ENCODE measurements at places on chromosomes 12 and 14.

GRCh38 chr14:64549791-64550620 is at the start of gene PPP1R36:
Gene PPP1R36 (plus strand): TSS chr14:64549961. CDS start chr14:64549998, 37 bp downstream.
- DNase-seq = no peak

GRCh38 chr12:39064708-39065107 is 159.3 kb upstream of the CPNE8 start:
- no peak for DNase-seq

- no peak for DNase-seq
Measured at GRCh38 chr12:64672925-64673409, 62.7 kb downstream of the RASSF3 start.

DNA sequence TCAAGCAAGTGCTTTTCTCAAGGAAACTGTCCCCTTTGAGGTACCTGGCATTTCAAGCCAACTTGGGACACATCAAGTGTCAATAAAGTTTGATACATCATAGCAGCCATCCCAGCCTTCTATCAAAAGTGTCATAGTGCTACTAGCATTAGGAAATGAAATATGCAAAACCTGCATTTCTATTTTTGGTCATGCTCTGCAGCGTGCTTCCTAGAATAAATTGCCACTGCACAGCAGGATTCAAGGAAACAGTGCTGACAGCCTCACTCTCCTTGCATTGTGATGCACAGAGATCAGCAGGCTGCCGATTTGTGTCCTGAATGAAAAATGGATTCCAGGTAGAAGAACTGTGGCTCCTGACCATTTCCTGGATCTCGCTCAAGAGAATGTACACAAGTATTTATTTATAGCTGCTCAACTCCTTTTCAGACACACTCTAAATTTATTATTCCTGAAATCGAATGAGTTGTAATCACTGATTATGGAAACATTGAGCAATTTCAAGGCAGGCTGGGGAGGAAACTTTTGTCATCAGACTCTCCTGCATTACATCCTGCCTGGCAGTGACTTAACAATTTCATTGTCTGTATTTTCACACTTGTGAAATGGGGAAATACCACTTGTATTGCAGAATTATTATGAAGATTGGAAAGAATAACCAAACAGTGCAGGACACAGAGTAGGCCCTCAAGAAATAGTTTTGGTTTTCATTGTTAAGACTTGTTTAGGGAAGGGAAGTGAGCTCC is 120.9 kb downstream of the SLC38A6 start:
- no peak for DNase-seq

- no peak for DNase-seq
Measured at GRCh38 chr12:4148418-4149056, 125.0 kb upstream of the CCND2 start.

DNA sequence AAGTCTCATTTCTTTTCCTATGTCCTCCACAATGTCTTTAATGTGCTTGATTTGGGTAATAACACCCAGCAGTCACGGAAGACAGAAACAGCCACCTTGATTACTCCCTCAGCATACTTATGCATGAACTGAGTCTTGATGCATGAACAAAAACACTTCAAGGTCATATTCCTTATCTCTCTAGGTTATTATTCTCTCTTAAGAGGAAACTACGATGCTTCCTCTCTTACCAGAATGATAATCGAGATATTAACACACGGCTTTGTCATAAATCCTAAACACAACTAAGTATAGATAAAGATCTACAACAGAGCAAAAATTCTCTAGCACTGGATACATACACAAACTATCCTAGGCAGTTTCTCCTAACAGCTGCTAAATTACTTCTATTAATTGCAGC is 583.5 kb upstream of the ATP2B1 start:
- DNase-seq = no peak

GRCh38 chr14:50798048-50798421 is 32.9 kb downstream of the NIN start:
- DNase-seq = no peak

- no peak for DNase-seq
Measured at GRCh38 chr14:72539661-72540315, 354.1 kb downstream of the DPF3 start.

GRCh38 chr12:51197736-51198567 is 19.9 kb downstream of the POU6F1 start:
- no peak for DNase-seq

- no peak for DNase-seq
Measured at GRCh38 chr12:71958056-71958455, 19.4 kb downstream of the TPH2 start.

GRCh38 chr14:71682337-71682736 is 249.9 kb upstream of the RGS6 start:
- no peak for DNase-seq

DNA sequence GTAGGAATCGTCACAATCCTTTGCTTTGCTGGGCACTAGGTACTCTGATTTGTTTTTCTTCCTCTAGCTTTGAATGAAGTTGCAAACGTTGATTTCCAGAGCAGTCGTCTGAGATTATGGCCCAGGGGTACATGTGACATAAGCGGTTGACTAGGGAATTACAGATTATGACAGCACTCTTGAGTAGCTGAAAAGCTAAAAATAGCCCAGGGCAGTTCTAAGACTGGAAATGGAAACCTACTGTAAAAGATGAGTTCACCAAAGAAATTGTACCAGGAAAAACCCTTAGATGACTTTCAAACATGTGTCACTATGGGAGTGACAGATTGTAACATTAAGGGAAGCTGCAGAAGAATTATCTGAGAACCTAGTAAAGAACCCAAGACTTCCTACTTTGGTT is 108.5 kb downstream of the ANO6 start:
- DNase-seq = no peak

All from stimulated activated CD8-positive, alpha-beta memory T cell treated with anti-CD3 and anti-CD28 coated beads, Interleukin-7, amount 100 ng/mL, for 24 hours (primary cell).